ENCODE measurements at places on chromosomes 5 and 9.

GRCh38 chr9:134724202-134724911, 82.8 kb downstream of the COL5A1 start:
- DNase-seq = no peak

- DNase-seq = peak; percentile 77
These were observed 231.2 kb downstream of the ARRDC3 start for GRCh38 chr5:91151947-91152346.

DNA sequence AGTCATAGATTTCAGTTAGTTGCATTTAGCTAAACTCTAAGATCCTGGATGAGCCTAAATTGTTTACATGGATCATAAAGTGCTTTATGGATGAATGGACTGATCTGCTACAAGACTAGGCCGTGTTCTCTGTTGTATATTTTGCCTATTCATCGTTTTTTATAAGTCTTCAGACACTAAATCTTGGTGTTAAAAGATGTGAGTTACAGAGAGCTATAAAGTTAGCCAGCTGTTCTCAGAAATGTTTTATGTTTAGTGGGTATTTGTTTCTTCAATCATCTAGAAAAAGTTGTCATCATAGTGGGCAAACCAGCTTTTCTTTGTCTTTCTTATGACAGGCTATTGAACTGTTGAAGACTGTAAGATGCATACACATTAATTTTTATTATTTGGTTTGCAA, 585.8 kb upstream of the SEMA6A start:
- DNase-seq = no peak

DNA sequence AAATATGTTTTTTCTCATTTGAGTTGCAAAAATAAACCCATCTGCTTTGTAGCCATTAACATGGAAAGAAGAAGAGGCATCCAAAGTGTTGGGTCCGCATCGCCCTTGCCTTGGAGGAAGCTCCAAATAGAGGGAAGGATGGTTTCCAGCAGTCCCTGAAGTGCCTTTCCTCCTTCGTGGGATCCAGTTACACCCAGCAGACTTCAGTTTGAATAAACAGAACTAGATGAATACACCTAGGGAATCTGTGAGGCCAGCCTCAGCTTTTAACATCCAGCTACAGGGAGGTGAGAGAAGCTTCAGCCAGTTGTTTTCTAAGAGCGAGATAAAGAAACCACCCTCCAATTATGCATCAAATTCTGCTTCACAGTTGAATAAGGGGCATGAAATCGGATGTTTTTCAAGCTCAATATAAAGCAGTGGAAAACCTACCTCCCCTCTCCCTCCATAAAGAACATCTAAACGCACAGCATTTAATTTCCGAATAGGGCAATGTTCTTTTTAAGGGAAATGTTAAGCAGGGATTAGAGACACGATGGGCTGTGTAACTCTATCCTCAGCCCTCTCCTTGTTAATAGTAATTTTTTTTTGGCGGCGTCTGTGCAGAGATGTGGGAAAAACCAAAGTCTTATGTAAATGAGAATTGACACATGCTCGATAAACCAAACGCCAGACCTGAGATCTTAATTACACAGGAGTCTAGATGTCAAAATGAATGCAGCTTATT, 264.7 kb downstream of the SLIT3 start:
- DNase-seq = no peak

DNA sequence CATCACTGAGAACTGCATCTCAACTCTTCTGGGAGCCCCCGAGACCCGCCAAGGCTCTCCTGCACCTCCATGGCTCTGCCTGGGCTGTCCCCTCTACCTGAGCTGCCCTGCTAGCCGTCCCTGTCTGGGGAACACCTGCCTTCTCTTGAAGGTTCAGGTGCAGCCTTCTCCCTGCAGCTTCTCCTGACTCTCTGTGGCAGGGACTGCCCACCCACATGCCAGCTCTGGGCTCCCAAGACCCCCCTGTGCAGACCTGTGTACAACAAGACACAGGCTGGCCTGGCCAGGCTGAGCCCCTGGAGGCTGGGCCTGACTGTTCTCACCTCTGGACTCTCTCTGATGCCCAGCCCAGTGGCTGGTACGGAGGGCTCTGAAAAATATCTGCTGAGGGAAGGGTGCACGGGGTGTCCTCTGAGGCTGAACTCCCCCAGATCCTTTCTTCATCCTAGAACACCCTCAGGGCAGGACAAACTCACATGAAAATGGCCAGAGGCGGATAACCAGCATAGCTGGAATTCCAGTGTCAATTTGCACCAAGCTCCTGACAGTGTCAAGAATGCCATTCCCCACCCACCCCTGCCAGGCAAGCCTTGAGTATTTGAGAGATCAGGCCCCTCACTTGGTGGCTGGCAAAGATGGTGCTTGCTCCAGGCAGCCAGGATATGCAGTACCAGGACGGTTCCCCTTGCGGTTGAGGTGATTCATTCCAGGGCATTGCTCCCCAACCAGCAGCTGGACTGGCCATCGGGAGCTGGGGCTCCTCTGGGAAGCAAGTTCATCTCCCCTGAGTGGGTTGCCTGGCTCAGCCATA, 40.9 kb upstream of the SLC25A51 start:
- DNase-seq = peak; percentile 78

- no peak for DNase-seq
These were observed 2.5 kb upstream of the RECK start for GRCh38 chr9:36034234-36034633.

DNA sequence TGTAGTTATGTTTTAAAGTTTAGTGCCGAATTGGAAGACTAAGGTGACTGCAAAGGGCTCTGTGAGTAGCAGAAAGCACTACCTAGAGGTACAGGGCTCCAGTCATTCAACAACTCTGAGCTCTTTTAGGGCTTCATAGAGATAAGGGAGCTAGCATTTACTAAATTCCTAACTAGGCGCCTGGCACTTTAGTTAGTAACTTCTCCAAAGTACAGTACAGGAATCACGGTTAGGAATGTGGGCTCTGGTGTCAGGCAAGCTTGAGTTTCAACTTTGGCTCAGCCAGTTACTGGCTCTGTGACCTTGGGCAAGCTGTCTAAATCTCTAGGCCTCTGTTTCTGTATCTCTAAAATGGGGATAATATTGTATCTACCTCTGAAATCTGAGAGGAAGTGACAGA, 115.3 kb downstream of the SLIT3 start:
- no peak for DNase-seq

- no peak for DNase-seq
These were observed 8.1 kb downstream of the CDKN2A start for GRCh38 chr9:21985964-21986667.

DNA sequence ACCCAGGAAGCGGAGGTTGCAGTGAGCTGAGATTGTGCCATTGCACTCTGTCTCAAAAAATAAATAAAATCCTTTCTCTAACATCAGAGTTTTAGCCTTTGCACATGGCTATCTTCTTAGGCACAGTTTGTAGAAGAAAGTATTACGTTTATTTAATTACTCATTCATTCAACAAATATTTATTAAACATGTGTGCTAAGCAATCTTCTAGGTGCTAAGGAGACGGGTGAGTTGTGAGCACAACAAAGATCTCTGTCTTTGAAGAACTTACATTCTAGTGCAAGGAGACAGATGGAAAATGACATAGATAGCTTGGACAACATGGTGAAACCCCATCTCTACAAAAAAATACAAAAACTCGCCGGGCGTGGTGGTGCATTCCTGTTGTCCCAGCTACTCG, 122.3 kb upstream of the MYO10 start:
- DNase-seq = no peak

- no peak for DNase-seq
These were observed 837 bp upstream of the AHRR start for GRCh38 chr5:320524-321229.

DNA sequence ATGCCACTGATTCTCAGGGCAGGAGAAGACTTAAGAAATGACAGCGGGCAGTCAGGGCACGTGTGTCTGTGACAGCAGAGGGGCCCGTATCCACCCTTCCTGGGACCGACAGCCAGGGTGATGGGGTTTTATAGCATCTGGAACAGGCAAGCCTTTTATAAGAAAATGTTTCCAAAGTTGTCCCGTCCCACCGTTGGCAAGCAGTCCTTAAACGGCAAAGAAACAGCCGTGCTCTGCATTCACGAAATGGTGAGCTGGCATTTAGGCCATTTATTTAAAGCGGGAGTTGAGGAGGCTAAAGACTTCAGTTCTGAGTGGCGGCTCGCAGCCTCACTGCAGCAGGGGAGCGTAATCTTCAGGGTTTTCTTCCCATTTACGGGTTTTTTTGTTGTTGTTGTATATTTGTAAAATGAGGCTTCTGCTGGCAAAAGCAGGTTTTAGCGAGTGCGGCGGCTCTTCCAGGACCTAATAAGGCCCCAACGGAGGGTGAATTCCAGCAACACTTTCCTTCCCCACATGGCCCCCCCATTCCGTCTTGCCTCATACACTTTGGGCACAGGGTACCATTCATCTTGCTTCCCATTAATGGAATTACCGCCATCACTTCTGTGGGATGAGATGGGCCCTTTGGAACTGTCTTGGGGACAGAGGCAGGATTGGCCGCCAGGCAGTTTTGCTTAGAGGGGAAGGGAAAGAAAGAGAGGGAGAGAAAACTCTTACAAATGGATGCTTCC, 15.8 kb downstream of the NEK6 start:
- DNase-seq = no peak

DNA sequence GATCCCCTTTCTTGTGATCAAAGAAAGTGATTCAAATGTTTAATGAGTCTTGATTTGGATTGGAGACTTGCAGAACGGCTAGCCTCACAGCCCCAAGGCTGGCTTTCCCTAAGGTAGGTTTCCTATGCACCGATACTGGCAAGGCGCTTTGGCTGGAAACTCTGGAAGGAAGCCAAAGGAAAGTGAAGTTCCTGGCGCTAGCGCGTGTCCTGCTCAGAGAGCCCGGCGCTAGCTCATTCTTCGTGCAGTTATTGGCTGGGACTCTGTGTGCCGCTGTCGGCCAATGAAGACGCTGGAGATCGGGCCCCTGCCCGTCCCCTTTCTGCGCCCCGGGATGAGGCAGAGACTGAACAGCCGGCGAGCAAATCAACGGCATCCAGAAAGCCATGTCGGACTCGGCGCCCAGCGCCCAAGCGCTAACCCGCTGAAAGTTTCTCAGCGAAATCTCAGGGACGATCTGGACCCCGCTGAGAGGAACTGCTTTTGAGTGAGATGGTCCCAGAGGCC, at the start of gene PCDHGC3:
PCDHGC3 (plus strand) TSS at position 342 of the 507 bp plus-strand sequence; CDS start at position 493, 151 bp downstream.
- DNase-seq = peak; percentile 95

DNA sequence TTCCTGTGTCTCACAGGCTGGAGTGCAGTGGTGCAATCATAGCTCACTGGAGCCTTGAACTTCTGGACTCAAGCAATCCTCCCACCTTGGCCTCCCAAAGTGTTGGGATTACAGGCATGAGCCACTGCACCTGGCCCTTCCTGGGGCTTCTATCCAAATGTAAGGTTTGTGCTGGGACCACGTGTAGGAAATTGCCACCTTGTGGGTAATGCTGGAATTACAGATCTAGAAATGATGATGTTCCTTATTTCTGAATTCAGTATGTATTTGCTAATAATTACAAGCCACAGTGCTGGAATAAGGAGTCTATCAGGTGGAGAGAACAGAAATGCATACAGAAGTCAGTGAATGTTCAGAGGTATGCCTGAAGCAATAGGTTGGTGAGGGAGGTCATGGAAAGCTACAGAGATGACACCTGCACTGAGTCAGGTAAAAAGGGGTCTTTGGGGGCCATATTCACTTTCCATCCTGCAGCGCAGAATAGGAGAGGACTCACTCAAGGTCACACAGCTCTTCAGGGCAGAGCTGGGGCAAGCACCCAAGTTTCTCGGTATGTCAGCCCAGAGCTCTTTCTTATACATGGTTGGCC, 8.8 kb upstream of the IGFBPL1 start:
- peak; percentile 34 for DNase-seq

DNA sequence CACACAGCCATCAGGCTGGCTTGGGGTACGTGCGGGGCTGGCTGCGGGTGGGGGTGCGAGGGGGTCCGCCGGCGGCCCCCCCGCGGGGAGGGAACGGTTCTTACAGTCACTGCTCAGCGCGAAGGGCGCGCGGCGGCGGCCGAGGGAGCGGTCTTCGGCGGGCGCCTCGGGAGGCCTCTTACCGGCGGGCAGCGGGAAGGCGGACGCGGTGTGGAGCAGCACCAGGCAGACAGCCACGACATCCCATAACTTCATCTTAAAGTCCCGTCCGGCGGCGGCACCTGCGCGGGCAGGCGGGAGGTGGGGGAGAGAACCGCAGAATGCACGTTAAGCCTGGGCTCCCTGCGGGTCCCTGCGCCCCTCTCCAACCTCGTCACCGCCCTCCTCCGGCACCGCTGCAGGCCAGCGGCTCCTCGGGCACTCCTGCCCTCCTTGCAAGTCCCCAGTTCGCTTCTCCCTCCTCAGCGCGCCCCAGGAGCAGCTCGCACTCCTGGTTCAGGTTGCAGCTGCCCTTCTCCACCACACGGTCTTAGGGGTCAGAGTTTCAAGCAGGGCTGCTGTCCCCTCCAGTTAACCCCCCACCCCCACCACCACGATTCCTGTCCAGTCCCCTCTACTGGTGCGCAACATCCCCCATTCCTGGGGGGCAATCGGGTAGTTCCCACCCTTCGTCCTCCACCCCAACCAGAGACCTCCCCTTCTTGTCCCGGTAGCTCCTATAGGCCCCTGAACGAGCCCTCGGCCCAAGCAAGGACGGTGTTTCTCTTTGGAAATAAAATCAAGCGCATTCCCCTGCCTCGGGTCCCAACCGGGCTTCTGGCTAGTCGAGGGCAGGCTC, 5.1 kb downstream of the GDNF start:
- DNase-seq = peak; percentile 18

- DNase-seq = no peak
These were observed 202.6 kb upstream of the MAP3K1 start for GRCh38 chr5:56612759-56613158.

DNA sequence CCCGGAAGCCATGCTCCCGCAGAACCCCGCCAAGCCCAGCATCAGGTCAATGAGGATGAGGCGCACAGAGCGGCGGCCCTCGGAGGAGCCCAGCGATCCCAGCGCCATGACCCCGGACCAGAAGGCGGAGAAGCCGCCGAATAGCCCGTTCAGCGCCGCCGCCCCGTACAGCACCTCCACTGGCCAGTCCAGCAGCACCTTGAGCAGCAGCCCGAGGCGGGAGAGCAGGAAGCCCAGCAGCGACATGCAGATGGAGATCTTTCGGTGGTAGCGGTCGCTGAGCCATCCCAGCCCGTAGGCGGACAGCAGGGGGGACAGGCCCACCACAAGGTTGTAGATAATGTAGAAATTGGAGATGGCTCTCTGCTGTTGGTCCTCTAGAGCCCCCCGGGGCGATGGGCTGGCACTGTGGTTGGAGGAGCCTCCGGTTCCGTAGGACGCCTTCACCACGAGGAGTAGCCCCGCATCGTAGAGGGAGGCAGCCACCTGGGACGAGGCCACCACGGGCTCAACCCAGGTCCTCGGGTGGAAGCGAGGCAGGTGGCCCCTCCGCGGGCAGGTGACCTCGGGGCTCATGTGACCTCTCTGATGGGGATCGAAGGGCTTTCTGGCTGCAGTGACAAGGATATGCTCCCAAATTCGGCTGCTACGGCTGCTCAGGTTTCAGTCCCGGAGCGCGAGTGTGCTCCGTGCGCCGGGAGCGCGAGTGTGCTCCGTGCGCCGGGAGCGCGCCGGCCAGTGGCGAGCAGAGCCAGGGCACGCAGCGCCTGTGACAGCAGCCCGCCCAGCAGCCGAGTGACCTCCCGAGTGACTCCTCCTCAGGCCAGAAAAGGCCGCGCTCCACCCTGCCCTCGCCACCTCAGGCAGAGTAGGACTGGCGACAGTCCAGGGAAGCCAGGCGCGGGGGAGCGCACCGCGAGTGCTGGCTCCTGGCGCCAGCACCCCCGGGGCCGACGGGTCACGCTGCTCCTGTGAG, at the start of gene SLC46A2:
SLC46A2 (minus strand) TSS at position 771 of the 976 bp plus-strand sequence; CDS start at position 576, 195 bp downstream.
- no peak for DNase-seq
